ENCODE measurements at places on chromosomes 7 and 10.

DNA sequence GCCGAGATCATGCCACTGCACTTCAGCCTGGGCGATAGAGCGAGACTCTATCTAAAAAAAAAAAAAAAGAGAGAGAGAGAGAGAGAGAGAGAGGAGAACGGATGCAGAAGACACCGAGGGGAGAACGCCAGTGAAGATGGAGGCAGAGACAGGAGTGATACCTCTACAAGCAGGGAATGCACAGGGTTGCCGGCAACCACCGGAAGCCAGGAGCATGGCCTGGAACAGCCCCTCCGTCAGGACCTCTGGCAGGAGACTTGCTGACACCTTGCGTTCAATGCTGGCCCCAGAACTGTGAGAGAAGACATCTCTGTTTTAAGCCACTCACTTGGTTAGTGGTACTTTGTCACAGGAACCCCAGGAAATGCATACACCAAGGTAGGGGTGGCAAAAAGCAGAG lies 38.1 kb upstream of the DUSP5 start:
- no peak for DNase-seq

- peak; percentile 33 for DNase-seq
Measured at GRCh38 chr7:23055582-23056178, 41.8 kb upstream of the HYCC1 start.

- no peak for DNase-seq
Measured at GRCh38 chr7:154837087-154837486, 165.8 kb downstream of the PAXIP1 start.

GRCh38 chr7:1046722-1047679 lies 2.7 kb downstream of the GPR146 start:
- no peak for DNase-seq

DNA sequence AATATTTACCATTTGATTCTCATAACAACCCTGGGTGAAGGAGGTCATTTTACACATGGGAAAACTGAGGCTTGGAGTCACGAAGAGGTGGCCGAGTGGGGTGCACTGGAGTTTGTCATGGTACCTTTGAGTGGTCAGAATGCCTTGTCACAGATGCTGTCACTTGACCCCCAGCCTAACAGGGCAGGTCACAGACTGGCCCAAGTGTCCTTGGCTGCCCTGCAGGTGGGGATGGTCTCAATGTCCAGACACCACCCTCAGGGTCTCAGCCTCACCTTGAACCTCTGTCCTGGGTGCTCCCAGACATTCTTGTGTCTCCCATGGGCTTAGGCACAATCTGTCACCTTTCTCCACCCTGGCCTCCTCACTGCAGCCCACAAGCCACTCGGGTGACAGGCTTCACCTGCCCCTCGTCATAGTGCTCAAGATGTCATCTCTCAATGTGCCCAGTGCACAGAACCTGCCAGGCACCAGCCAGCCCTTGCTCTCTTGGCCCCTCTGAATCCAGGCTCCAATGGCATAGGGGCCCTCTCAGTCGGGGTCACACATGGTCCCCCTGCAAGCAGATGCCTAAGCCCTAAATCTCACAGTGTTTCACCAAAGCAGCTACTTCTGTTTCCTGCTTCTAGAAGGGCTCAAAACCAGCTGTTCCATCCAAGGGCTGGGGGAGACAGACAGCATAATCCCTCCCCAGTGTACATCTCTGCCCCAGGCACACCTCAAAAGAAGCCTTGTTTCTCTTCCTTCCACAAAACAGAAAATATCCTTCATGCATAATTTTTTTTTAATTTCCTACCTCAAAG lies 76.8 kb upstream of the NANOS1 start:
- no peak for DNase-seq

- peak; percentile 82 for DNase-seq
Measured at GRCh38 chr10:63236113-63236935, 103.2 kb downstream of the NRBF2 start.

DNA sequence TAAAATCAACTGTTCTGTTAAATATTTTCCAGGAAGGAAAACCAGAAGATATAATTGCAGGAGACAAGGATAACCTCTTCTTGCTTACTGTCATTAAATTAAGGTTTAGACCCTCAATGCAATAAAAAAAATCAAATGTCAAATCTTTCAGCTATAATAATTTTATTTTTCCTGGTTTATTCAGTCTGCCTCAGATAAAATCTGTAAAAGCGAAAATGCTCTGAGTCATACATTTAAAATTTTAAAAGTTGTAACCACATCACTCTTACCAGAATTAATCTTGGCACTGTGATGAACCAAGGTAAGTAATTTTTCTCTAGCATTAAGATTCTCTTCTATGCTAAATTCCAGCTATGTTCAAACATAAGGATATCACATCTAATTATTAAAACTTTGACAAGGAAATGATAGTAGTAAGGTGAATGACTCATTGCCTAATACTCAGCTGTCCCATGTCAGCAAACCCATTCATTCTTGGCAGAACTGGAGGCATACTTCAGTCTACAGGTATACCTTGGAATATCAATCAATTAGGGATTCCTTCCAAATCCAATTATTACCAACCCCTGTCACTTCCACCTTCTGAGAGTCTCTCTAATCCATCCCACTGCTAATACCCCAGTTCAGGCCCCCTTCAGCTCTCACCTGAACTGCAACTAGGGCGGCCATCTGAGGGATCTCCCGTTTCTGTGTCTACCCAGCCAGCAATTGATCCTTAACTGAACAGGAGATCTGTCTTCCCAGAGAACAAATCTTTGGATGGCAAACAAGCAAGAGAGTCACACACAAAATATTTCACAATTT lies 434.1 kb downstream of the GRM8 start:
- DNase-seq, result no peak

- no peak for DNase-seq
Measured at GRCh38 chr10:68330852-68331454, 911 bp upstream of the HNRNPH3 start.

DNA sequence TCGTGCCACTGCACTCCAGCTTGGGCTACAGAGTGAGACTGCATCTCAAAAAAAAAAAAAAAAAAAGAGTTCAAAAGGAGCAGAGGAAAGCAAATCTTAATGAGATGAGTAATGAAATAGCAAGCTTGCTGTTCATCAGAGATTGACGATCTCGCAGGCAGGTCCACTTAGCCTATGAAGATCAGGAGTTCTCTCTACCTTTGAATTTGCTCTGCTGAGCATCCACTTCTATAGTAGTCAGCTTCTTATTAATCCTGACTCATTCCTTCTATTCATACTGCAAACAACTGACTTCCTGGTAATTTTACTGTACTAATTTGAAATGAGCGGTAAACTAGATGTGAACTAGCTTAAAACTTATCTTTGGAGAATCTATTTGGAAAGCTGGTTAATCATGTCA lies 1014.6 kb downstream of the GATA3 start:
- DNase-seq, result no peak

DNA sequence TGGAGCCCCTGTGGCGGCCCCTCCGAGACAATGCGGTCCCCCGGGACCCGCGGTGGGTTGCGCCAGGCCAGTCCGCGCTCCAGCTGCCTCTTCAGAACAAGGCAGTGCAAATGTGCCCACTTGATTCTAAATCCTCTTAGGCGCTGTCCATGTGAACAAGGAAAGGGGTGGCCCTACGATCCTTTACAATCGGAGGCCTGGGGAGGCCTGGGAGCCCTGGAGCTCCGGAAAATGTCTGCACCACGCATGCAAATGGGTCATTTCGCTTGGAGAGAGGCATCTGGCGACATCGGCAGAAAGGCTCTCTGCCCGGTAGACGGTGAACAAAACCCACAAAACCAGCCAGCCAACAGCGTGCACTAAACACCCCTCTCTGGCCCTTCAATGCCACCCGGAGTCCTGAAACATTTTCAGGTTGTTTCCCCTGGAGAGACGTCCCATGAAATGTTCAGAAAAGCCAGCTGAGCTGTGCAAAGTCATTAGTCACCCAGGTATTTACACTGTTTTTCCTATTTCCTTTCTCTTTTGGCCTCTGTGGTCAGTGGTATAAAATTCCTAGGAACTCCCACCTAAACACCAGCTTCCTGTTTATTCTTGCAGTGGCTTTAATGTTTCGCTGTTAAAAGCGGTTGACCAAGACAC lies 102.8 kb upstream of the ZNF438 start:
- no peak for DNase-seq

- no peak for DNase-seq
Measured at GRCh38 chr10:127849921-127850320, 42.8 kb downstream of the CLRN3 start.

- DNase-seq, result no peak
Measured at GRCh38 chr7:26479581-26479980, 187.9 kb downstream of the SNX10 start.

DNA sequence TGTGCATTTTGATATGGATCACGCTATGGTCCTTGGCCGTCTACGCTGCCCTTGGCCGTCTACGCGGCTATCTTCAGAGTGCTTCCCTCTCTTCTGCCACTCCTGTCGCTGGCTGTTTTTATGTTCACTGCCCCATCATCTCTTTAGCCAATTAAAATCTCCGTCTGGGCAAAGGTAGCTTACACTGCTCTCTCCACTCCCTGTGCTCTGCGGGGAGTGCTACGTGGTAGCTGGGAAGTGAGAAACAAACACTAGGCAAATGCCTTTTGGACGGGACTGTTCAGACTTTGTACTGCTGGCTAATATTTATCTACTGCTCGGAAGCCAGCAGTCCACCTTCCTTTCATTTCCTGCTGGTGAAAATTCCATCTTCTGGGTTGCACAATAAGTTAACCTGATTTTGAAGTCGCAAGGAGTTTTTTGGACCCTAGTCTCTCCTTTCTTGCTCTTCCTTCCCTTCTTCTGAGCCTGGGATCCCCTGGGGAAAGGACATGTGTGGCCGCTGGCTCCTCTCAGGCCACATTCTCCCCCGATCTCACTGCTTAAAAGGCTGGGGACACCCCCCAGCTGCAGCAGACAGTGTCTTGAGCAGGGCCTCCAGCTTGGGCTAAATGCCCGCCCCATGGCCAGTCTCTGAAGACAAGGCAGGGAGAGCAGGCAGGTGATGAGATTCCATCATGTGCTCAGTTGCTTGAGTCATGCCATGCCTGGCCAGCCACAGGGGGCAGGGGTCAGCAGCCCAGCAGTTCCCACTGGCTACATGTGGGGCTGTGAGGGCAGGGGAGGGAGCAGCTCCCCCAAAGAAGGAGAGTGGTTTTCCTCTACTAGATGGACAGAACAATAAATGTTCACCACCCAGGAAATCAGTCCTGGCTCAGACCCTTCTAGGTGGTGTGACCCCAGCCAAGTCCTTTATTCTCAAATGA lies 25.5 kb upstream of the RBM33 start:
- no peak for DNase-seq

DNA sequence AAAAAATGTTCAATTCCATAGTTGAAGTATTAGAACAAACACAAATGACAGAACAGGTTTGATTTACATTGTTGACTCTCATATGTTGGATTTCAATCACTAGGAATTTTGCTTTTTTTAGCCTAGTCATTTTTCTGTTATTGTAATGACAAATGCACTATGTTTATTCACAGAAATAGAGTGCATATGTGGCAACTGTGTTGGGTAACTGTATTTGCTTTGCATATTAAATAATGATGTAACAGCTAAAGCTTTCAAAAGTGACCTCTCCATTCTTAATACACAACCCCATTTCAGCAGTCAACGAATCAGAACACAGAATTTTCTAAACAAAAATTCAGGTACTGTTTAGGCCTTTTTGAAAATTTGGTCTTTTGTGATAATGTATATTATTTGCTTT lies 54.0 kb upstream of the SLC26A5 start:
- DNase-seq, result no peak

DNA sequence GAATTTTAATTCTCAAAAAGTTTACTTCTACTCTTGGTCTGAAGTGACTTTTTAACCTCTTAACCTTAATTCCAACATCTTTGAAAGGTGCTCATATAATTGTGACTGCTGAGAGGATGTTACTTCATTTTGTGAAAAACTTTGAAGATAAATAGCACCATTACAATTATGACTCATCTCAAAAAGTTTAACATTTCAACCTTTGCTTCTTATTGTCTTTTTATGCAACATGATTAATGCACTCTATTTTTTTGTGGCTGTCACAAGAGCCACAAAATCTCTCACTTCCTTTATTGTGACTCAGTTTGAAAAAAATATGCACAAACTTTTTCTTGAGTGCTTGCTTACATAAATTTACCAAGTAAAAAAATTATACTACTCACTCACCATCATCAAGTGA lies 383.1 kb downstream of the LRRTM3 start:
- no peak for DNase-seq

DNA sequence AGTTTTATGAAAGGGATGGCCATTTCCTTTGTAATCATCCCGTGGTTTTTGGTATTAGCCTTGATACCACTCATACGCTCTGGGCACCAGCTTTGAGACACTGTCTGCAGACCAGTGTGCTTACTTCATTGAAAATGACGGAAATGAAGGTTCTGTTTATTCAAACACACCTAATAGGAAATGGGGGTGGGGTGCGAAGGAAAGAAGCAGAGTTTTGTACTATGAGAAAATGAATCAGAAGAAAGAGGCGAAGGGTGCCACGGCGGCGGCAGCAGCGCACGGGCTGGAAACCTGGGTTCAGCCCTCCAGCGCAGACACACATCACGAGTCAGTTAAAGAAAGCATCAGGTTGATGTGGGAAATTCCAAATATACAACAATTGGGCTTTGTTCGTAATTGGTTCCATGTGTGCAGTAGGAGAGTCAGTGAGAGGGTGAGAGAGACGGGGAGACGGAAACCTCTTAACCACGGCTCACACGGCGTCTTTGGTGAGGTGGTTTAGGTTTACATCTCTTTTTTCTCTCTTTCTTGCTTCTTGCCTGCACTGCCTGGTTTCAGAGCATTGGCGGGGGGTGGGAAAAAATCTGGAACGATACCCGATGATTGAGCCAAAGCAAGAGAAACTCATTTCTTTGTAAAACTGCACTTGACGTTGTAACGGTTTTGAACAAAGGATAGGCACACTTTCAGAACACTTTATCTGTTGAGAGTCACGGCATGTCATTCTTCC lies 321.2 kb downstream of the FRMD4A start:
- peak; percentile 78 for DNase-seq

GRCh38 chr7:84247591-84247990 lies 53.0 kb upstream of the SEMA3A start:
- no peak for DNase-seq
